ENCODE measurements at places on chromosomes 3 and 15.

- no peak for DNase-seq
Observed at GRCh38 chr3:176078906-176079305, 1118.4 kb downstream of the TBL1XR1 start.

- peak; percentile 79 for DNase-seq
Observed at GRCh38 chr15:63497642-63498467, 6.5 kb upstream of the USP3 start.

DNA sequence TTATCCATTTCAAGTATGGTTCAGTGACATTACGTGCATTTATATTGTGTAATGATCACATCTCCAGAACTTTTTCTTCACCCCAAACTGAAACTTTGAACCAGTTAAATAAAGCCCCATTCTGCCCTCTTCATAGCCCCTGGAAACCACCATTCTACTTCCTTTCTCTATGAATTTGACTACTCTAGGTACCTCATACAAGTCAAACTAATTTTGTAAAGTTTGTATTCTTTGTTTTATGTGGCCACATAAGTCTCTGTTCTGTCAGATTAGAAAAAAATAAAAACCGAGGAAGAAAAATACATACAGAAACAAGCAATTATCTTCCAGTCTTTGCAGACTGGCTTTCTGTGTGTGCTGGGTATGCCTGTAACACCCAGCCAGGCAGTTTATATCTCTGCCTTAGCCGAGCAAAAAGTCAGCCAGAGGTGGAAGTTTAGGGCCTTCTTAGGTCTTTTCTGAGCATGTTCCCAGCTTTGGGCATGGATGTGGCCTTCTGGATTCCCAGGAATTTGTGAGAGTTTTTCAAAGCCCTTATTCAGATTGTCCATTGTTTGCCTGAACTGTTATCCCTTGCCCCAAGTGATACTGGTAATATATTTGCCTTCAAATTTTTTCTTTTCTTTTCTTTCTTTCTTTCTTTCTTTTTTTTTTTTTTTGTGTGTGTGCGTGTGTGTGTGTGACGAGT lies 6.0 kb upstream of the GRAMD1C start:
- no peak for DNase-seq

DNA sequence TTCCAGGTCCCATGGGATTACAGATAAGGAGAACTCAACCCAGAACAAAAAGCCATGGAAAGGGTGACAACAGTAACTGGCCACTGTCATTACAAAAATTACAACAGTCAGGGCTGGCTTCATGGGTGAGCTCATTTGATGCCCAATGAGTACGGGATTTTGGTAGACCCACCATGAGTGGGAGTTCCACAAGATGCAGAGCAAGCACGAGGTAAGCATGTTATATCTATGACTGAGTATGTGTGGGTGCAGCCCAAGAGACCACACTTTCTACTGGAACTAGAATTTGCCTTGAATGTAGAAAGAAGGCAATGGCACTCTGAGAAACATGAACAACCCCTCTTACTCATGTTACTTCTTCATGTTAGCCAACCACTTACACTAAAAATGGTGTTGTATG lies 83.3 kb downstream of the IGF2BP2 start:
- DNase-seq: no peak

DNA sequence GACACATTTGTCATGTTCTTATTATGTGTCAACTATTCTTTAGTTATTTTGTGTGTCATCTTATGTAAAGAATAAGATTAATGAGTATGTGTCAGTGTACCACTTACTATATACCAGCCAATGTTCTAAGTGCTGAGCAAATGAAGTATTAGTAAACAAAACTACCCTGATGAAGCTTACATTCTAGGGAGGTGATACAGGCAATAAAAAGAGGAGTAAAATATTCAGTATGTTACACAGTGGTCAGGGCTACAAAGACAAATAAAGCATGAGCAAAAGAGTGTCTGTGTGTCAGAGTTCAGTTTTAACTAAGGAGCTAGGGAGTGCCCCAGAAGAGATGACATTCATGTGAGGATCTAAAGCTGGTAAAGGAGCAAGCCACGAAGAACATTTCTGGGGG lies 79.1 kb downstream of the TRPC1 start:
- DNase-seq: no peak

GRCh38 chr3:172746475-172746874 lies 4.1 kb upstream of the ECT2 start:
- DNase-seq: no peak

DNA sequence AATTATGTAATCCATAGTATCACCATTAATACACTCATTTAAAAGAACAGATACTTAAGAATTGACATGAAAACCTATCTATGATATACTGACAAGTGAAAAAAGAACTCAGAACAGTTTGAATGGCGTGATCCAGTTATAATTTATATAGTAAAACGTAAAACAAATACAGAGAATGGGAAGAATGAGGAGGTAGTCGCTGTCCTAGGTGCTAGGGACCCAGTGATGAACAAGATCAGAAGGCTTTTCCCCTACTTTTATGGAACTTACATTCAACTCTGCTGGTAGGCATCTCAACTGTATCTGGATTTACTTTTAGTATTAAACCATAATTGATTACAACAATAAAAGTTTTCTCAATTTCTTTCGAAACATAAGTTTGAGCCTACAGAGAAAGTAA lies 31.8 kb downstream of the GSK3B start:
- DNase-seq: no peak

DNA sequence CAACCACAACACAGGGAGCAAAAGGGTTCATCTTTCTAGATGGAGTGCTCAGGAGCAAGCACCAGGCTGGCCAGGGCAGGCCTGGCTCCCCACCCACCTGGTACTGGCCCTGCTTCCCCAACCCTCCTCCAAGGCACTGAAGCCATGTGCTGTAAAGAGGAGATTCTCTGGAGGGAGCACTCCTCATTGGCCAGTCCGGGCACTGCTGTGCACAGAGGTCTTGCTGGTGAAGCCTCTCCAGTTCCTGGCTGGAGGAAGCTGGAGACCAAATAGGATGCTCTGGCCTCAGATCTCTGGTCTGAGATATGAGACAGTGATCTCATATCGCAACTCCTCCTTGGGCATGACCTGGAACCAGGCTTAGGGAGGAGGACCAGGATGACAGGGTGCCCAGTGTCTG lies 7.7 kb upstream of the SEMA3F start:
- DNase-seq: no peak

DNA sequence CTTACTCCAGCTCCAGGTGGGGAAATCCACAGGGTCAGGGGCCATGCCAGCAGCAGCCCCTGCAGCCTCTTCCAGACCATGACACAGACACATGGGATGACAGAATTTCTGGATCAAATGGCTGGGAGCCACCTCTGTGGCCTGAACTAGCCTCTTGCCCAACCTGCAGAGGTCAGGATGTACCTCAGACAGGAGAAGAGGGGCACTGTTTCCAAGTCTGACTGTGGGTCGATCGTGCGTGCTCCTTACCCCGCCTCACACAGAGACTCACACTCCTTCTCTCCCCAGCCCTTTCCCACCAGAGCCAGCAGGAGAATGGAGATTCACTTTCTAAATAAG lies 131.9 kb downstream of the FAM43A start:
- DNase-seq: no peak

DNA sequence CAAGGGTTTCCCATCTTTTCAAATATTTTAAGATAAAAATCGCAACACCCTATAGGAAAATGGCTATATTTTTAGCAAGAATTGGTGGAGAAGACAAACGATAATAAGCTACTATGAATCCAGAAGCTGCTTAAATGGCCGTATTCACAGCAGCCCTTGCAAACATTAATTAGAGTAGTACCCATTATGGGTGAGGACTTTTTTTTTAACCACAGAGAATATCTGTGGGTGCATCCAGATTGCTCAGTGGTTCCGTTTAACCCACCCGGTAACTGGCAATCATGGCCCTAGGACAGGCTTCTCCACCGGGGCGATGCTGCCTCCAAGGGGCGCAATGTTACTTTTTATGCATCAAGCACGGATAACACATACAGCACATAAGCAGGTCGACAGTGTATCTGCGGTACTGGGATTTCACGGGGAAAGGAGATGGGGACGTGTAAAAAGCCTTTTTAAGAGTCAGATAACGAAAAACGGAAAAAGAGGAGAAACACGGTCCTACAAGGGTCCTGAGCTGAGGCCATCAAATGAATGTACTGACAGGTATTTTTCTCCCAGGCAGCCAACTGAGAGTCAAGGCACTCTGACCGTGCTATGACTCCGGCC lies 968 bp upstream of the TMEM266 start:
- no peak for DNase-seq

DNA sequence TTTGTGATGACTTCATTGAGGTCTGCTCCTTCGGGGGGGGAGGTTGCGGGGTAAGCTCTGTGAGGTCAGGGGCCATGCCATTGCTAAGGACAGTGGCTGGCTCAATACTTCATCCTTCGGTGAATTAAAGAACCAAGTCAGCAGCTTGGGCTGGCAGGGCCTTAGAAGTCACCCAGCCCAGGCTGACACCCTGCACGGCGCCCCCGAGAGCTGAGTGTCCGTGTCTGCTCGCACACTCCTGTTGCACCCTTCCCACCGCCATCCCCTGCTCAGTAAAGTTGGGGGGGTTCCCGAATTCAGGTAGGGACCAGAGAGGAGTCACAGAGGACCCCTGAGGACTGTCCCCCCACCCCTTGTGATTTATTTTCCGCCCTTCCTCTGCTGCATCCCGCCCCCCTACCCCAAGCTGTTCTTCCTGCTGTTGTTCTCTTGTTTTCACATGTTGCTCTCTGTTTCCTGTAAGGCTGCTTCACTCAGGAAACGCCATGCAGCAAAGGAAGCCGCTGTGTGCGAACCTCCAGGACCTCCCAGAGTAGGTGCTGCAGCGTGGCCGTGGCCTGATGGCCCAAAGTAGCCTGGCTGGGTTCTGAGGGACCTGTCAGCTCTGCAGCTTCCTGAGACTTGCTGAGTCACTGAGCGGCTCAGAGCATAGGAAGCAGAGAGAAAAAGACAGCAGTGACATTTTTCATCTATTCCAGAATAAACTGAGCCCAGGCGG lies 14.4 kb downstream of the EFCC1 start:
- DNase-seq: no peak

GRCh38 chr3:197906023-197906849 lies 43.8 kb upstream of the RPL35A start:
- DNase-seq: peak; percentile 84

DNA sequence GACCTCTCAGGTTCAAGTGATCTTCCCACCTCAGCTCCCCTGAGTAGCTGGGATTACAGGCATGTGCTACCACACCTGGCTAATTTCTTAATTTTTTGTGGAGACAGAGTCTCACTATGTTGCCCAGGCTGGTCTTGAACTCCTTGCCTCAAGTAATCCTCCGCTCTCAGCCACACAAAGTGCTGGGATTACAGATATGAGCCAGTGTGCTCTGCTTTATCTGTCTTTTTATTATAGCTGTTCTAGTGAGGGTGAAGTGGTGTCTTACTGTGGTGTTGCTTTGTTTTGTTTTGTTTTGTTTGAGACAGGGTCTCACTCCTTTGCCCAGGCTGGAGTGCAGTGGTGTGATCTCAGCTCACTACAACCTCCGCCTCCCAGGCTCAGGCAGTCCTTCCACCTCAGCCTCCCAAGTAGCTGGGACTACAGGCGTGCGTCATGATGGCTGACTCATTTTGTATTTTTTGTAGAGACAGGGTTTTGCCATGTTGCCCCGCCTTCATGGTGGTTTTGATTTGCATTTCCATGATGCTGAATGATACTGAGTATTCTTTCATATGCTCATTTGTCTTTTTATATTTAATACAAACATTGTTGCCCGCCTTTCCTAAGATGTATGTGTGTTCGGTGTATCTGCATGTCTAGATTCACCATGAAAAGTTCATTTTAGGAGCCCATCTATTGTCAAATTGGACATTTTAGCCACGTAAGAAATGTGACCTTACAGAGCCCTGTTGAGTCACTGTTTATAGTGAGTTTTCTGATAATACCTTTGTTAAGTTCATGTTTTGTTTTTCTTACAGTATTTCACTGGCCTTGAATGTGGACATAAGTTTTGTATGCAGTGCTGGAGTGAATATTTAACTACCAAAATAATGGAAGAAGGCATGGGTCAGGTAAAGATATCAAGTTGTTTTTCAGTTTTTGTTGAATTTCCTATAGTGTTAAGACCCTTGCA lies 80.6 kb downstream of the ARIH1 start:
- no peak for DNase-seq

- no peak for DNase-seq
Observed at GRCh38 chr3:37640636-37641375, 220.9 kb upstream of the CTDSPL start.

DNA sequence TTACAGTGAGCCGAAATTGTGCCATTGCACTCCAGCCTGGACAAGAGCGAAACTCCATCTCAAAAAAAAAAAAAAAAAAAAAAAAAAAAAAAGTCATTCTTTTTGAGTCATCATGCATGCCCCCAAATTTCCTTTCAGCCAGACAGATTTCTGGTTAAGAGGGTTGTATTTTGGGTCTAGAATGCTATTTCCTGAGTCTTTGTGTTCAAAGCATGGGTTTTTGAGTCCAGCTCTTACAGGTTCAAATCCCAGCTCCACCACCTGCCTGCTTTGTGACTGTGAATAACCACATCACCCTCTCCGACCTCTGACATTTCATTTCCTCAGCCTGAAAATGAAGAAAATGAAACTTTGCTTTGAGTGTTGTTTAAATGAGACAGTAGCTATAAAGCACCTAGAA lies 9.3 kb upstream of the C15orf61 start:
- no peak for DNase-seq

DNA sequence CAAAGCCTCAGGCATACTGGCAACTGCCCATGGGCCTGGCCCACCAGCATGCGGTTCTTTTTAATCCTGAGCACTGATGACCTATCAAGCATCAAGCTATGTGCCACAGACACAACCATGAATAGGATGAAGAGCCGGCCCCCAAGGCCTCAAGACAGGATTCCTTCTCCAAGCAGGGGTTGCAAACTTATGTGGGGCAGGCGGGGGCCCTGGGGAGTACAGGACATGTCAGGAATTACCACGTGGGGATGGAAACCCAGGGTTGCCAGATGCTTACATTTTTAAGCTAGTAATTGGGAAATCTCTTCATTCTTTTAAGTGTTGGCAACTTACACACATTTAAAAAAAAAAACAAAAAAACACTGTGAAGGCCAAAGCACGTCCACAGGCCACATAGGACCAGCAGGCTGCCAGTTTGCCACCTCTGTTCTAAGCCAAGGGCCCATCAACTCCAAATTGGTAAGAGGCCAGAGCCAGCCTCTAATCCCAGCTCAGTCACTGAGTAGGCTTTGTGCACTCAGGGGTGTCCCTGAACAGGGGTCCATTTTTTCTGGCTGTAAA lies 32.8 kb downstream of the BDH1 start:
- DNase-seq: no peak

- DNase-seq: no peak
Observed at GRCh38 chr3:127781411-127782001, 40.8 kb downstream of the MGLL start.

- DNase-seq: no peak
Observed at GRCh38 chr3:4824926-4825325, 154.3 kb upstream of the BHLHE40 start.

- DNase-seq: no peak
Observed at GRCh38 chr3:134485075-134485717, 589 bp downstream of the ANAPC13 start.

DNA sequence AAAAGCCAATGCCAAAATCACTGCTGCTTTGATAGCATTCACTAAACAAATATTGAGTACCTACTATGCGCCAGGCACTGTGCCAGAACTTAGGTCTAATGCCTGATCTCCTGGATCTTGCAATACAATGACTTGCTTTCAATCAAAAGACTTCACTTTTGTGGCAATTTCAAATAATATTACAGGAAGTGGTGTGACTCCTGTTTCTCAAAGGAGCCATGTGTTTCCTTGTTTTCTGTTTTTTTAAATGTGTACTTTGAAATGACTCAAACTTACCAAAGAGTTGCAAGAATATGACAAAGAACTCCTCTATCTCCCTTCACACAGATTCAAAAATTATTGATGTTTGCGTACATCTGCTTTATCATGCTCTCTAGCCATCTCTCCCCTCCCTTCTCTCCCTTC lies 18.3 kb downstream of the OSBPL10 start:
- no peak for DNase-seq

GRCh38 chr15:62848632-62849050 lies 193.9 kb upstream of the TPM1 start:
- DNase-seq: no peak
